ENCODE measurements at places on chromosomes 1 and 21. TPM values are rescaled to one million over a fixed set of nuclear protein-coding genes. Genes with fewer than 3 reads are reported as not detected.

DPT gene
- not detected for total RNA-seq

SPRR5 gene
- total RNA-seq, result not detected

WNT4 gene
- not detected for total RNA-seq

KRTAP13-4 gene
- total RNA-seq, result not detected

TMPRSS15 gene
- total RNA-seq, result not detected

RPTN gene
- total RNA-seq, result not detected

ADAMTS4 gene
- 0.77 TPM for total RNA-seq

ZNF281 gene
- 21.9 TPM for total RNA-seq

BATF3 gene
- 0.20 TPM for total RNA-seq

VANGL1 gene
- 2.8 TPM for total RNA-seq

AGTRAP gene
- 22.5 TPM for total RNA-seq

SLC44A5 gene
- total RNA-seq, result not detected

DUSP23 gene
- total RNA-seq, result 7.9 TPM

GBP1 gene
- total RNA-seq, result 27.3 TPM

MCOLN3 gene
- 5.1 TPM for total RNA-seq

PSMA5 gene
- 53.1 TPM for total RNA-seq

NBPF6 gene
- total RNA-seq, result not detected
